ENCODE measurements at places on chromosomes 2 and 18.

- no peak for DNase-seq
These were observed 14.3 kb upstream of the MFF start for GRCh38 chr2:227310756-227311110.

DNA sequence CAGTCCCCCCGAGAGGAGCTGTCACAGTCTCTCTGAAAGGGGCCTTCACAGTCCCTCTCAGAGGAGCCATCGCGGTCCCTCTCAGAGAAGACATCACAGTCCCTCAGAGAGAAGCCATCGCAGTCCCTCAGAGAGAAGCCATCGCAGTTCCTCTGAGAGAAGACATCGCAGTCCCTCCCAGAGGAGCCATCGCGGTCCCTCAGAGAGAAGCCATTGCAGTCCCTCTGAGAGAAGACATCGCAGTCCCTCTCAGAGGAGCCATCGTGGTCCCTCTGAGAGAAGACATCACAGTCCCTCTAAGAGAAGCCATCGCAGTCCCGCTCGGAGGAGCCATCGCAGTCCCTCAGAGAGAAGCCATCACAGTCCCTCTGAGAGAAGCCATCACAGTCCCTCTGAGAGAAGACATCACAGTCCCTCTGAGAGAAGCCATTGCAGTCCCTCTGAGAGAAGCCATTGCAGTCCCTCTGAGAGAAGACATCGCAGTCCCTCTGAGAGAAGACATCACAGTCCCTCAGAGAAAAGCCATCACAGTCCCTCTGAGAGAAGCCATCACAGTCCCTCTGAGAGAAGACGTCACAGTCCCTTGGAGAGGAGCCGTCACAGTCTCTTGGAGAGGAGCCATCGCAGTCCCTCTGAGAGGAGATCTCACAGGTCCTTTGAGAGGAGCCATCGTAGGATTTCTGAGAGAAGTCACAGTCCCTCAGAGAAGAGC is 1.3 kb upstream of the ZNF512 start:
- DNase-seq: no peak

- DNase-seq: no peak
These were observed 52.2 kb upstream of the OTOS start for GRCh38 chr2:240192661-240193060.

DNA sequence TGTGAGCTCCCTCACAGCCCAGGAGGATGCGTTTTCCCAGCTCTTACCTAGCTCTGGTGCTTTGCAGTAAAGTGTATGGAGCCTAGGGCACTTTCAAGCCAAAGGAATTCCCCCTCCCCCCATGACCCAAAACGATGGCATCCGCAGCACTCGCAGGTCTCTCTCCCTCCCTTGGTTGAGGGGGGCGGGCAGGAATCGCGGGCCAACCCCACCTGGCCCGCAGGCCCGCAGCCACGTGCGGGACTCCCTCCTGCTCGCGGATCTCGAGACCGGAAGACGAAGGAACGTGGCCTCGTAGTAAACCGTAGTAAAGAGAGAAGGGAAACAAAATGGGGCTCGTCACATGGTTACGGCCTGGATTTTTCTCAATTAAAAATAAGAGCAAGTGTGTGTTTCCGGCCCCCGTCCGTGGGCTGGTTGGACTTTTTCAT is 8.5 kb downstream of the IRS1 start:
- DNase-seq: no peak

DNA sequence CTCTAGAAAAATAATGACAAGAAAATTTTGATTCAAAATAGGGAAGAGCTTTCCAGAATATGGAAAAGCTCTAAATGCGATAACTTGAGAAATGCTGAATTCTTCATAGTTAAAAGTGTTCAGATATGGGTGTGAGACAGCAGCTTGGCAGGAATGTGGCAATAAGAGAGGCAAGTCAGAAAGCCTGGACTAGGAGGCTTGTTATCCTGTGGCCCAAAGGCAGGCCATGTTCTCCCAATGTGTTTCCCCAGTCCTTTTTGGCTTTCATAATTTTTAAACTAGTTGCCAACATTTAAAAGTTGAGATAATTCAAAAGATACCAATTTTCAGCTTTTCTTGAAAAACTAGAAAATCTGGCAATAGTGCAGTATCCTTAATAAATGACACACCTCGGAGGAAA is 366.3 kb upstream of the FANCL start:
- no peak for DNase-seq

- DNase-seq: no peak
These were observed 100.6 kb upstream of the MSH2 start for GRCh38 chr2:47302308-47302707.

- no peak for DNase-seq
These were observed 107.2 kb upstream of the UBE2E3 start for GRCh38 chr2:180873219-180873618.
